ENCODE measurements at places on chromosomes 12 and 14.
A peak's percentile ranks its signal among the peaks of the same experiment; 100 is the strongest.

DNA sequence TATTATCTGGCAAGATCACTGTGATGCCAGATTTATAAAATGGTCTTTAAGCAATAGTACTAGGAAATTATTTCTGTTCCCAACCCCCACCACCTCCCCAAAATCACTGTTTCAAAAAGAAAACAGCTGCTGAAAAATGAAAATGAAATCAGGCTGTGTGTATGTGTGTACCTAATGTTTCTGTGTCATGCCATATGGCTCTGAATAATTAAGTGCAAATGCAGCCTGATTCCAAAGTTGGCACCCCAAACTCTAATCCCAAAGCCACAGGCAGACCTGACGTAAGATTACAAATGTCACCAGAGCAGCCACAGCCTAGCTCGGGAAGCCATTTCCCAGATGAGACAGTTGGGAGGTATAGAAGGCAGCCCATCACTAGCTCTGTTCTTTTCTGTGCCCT, 175.5 kb downstream of the MED13L start:
- DNase-seq: no peak

GRCh38 chr12:27505109-27505508, 18.9 kb upstream of the PPFIBP1 start:
- no peak for DNase-seq

- DNase-seq: no peak
These were observed 33.4 kb downstream of the SUSD6 start for GRCh38 chr14:69644814-69645213.

- no peak for DNase-seq
These were observed 34.2 kb downstream of the ABCC9 start for GRCh38 chr12:21906919-21907493.

GRCh38 chr12:58592475-58593207, 327.7 kb downstream of the LRIG3 start:
- no peak for DNase-seq

DNA sequence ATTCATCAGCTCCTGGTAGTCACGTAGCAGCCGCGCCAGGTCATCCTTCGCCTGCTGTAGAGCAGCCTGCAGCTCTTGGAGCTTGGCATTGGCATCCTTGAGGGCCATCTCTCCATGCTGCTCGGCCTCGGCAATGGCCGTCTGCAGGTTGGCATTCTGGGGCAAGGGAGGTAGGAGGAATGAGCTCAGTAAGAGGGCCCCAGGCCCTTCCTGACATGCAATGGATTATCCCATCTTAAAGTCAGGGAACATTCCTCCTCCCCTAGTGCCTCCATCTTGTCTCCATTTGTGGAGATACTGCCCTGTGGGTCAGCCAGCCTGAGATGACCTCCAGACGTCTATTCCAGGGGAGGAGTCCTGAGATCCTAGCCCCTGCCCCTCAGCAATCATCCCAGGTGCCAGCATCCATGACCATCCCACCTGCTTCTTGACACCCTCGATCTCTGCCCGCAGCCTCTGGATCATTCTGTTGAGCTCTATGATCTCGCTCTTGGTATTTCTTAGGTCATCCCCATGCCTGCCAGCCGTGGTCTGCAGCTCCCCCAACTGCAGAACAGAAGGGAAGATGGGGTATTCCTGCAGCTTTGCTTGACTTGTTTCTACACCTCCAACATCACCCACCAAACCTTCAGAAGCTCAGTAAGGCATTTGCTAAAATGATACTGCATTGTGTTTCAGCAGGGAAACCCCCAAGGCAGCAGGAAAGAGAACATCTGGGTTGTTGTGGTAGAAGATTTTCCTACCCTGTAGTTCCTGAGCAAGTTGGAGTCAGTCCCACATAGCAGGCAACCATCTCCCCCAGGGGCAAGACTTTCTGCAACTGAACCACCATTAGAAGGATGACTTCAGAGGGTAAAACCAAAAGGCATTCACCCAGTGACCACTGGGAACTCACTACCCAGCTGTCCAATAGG, 4.4 kb downstream of the KRT3 start:
- no peak for DNase-seq

DNA sequence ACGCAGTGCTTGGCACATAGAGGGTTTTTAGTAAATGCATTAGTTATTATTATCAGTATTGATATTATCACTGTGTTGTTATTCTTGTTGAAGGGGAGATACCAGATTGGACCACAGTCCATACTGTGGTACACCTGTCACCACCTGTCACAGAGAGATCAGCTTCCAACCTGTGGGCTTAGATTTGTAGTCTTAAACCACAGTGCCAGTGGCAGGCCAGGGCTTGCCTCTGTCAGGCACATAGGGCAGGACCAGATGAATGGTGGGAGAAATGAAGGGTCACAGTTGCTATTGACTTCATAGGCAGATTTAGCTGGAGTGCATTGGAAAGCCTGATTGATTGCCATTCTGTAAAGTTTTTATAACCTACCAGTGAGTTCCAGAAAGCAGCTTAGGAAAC, 35.1 kb downstream of the ARL1 start:
- DNase-seq: no peak

DNA sequence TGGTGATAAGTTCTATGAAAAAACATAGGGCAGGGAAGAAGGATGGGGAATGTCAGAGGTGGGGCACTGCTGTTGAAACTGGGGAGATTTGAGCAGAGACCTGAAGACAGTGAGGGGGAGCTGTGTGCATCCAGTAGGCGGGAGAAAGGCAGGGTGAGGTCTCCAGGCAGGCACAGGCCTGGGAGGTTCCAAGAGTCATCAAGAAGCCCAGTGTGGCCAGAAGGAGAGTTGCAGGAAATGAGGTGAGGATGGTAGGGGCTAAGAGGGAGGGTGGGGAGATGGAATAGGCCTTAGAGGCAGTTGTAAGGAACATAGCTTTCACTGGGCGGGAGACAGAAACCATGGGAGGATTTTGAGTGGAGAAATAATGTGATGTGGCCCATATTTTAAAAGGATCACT, 341.8 kb downstream of the GLT1D1 start:
- no peak for DNase-seq

DNA sequence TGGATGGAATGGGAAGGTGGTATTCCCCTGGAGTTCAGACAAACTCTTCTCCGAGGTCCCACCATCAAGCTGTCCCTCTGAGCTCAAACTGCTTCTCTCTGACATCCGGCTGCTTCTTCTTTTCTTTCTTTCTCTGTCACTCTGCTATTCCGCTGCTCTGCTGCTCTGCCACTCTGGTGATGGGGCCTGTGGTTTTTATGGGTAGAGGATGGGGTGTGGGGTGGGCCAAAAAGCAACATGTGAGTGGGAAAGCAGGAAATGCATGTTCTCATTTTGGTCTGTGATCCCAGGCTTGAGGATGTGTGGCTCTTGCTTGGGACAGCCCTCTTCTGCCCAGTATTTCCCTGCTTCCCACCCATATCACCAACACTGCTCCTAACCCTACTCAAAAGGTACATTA, 30.6 kb downstream of the CLECL1 start:
- peak; percentile 65 for DNase-seq

DNA sequence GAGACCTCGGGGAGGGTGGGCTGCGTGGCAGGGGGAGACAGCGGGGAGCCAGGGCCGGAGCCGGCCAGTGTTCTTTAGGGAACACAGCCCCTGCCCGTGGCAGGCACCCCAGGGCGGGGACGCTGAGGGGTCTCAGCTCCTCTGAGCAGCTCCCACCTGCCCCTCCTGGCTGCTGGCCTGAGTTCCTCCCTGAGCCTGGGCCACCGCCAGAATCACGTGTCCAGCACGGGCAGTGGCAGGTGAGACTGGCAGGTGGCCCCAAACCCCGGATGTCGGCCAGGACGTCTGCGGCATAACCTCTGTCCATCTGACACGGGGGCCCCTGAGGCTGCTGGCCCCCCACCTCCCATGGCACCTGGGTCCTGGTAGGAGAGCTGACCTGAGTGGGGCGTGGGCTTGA, 25.1 kb downstream of the NOC4L start:
- no peak for DNase-seq

DNA sequence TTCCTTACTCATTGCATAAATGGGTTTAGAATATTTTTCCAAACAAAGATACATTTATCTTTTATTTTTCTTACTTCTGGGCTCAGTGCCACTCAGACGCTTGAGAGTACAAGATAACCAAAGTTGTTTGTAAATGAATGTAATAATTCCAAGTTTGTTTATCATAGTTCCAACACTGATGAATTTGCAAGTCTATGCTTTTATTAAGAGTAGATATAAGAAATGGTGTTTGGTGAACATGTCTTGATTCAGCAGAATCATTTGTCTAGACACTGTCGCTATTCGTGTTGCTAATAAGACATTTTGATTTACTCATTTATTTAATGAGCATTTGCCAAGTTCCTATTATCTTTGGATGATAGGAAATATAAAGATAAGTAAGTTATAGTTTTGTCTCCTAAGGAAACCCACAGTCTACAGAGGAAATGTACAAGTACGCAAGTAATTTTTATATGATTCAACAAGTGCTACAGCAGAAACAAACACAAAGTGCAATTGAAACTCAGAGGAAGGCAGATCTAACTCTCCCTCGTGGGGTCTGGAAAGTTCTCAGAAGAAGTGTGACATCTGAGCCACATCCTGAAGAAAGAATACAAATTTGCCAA, 132.8 kb upstream of the FSCB start:
- no peak for DNase-seq

- no peak for DNase-seq
These were observed 49.5 kb downstream of the MAX start for GRCh38 chr14:65052832-65053231.

DNA sequence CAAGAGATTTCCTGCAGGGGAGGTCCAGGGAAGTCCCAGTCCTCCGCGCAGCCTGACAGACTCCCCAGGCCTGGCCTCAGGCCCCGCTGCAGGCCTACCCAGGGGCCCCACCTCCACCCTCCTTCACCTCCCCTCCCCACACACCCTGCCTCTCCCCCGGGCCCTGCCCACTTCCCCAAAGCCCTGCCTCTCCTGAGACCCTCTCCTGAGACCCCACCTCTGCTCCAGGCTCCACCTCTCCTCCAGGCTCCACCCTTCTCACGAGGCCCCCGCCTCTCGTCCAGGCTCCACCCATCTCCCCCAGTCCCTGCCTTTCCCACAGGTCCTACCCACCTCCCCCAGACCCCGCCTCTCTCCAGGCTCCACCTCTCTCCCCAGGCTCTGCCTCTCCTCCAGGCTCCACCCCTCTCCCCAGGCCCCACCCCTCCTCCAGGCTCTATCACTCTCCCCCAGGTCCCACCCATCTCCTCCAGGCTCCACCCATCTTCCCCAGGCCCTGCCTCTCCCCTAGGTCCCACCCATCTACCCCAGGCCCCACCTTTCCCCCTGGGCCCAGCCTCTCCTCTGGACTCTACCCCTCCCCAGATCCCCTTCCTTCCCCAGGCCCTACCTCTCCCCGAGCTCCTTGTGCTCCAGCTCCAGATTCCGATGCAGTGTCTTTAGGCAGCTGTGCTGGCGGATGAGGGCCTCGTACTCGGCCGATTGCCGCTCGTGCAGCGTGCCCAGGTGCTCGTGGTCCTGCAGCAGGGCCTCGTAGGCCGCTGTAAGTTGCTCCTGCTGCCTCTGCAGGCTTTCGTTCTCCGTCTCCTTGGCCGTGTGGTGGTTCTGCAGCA, 58.8 kb upstream of the GPR68 start:
- DNase-seq: peak; percentile 25

- DNase-seq: no peak
These were observed 50.0 kb upstream of the GPATCH2L start for GRCh38 chr14:76101391-76102379.

GRCh38 chr12:103813949-103814348, 27.1 kb downstream of the NT5DC3 start:
- DNase-seq: no peak

DNA sequence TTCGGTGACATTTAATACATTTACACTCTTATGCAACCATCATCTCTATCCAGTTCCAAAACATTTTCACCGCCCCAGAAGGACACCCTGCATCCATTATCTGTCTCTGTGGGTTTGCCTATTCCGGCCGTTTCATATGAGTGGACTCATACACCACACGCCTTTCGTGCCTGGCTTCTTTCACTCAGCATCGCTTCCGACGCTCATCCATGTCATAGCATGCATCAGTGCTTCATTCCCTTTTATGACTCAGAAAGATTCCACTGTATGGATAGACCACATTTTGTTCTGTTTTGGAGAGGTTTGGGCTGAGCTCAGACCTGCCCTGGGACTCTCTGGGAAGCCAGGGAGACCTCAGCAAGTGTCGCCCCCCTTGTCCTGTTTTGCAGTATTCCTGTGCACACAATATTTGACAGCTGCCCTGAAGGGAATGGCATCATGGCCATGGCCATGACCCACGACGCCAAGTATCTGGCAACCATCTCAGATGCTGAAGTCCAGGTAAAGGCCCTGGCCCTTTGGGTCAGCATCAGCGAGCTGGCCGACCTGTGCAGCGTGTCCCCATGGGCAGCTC, 23.8 kb downstream of the CFAP251 start:
- DNase-seq: no peak

DNA sequence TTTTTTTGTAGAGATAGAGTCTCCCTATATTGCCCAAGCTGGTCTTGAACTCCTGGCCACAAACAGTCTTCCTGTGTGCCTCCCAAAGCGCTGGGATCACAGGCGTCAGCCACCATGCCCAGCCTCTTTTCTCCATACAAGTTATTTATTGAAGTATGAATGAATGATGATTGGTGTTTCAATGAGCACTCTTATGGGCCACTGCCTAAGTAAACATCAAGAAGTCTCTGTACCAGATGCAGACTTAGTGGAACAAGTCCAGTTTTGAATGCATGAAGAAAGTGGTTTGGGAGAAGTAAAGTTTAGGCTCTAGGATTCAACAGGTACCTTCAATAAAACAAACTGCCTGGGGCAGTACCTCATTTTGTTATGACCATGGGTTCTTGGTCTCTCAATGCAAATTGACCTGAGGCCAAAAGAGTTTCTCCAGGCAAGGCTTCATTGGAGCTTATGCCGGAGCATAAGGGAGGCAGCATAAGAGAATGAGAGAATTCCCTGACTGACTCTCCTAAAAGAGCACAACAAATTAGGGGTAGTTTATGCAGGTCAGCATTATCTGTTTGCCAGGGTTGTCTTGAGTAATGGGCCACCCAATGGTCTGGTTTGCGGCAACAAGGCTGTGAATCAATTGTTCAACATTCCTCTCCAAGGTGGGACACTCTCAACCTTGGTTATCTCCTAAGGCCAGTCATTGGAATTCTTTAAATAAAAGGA, 1.1 kb upstream of the GMFB start:
- DNase-seq: no peak

GRCh38 chr12:15272376-15272775, 49.9 kb upstream of the PTPRO start:
- DNase-seq: no peak

DNA sequence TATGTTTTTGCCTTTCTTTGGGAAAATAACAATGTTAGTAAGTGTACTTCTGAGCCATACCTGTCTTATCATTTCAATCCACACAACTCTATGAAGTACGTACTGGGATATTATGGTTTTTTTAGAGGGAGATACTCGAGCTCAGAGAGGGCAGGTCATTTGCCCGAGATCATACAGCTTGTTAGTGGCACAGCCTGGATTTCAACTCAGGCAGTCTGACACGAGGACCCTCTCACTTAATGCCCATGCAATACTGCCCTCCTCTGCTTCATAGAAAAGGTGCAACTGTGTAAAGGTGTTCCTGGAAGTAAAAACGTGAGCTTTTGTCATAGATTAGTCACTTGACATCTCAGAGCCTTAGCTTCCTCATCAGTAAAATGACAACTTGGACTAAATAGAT, 128.0 kb downstream of the NDUFA12 start:
- DNase-seq: no peak

GRCh38 chr12:108566452-108566851, 4.1 kb downstream of the ISCU start:
- no peak for DNase-seq

Data from T-cell (primary cell).